ENCODE measurements at places on chromosomes 13 and 19. TPM values are rescaled to one million over a fixed set of nuclear protein-coding genes. Genes with fewer than 3 reads are reported as not detected.
A peak's percentile ranks its signal among the peaks of the same experiment; 100 is the strongest.

DNA sequence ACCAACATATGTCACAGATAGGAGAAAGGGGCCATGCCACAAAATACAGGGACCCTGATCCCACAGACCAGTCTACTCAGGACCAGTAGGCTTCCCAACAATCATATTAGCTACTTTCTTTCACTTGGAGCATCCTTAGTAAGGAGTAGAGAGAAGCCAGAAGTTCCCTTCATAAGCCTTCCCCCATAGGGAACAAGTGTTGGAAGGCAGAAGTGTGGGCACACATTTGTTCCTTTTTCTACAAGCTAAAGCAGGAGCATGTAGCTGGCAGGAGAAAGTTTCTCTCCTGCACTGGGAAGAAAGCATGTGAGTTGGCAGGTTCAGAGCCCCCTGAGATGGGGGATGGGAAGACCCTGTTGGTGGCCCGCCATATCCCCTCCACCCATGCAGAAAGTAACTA lies 165.4 kb downstream of the KCTD12 start:
- DNase-seq = no peak

DNA sequence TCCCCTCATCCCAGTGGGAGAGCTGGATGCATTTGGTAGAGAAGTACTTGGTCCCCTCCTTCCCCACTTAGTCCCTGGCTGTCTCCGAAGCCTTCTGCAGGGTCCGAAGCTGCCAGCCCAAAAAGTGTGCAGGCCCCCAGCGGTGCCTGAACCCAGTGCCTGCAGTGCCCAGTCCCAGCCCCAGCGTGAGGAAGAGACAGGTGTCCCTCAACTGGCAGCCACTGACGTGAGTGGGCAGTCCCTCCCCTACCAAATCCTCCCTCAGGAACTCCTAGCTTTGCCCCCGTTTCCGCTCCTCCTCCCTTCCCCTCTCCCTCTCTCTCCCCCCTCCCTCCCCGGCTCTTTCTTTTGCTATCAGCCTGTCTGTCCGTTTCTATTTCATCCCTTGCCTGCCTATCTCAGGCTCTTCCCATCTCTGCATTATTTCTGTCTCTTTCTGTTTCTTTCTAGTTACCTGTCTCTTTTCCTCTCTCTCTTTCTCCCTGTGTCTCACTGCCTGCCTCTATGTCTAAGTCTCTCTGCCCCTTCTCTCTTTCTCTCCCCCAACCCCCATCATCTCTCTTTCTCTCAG lies 1.8 kb upstream of the LTBP4 start:
- DNase-seq = no peak

DNA sequence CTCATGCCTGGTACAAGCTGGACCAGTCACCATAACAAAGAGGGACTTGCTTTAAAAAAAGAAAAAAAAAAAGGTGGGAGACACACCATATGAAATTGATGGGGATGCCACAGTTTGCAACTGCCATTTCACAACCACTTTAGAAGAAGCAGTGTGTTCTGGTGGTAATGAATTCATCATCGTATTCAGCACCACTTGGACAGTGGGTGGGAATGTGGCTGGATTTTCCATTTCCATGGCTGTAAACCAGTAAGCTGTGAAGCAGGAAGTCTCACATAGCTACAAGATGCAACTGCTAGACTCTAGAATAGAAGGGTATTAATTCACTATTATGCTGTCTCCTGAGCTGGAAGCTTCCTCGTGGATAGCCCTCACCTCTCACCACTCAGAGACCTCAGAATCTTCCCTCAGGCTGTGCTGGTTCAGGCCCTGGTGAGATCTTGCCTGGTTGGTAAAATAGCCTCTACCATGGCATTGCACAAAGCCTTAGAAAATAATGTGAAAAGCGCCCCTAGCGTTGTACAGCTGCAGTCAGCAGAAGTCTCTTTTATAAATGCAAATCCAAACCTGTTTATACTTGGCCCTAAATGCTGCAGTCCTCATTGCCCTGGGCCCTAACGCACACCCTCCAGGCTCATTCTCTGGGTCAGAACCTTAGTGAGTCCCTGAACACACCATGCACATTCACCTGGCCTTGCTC lies 150.7 kb downstream of the KCTD15 start:
- DNase-seq = no peak

DNA sequence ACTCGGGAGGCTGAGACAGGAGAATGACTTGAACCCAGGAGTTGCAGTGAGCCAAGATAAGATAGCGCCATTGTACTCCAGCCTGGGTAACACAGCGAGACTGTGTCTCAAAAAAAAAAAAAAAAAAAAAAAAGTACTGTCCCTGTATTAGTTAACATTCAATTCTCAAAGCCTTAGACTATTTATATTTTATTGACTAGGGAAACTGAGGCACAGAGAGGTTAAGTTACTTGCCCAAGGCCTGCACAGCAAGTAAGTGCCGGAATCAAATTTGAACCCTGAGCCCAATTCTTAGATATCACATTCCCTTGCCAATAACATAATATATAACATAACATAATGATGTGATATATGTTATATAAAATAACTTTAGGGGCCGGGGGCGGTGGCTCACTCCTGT lies 921 bp upstream of the KLC3 start:
- DNase-seq = no peak

DNA sequence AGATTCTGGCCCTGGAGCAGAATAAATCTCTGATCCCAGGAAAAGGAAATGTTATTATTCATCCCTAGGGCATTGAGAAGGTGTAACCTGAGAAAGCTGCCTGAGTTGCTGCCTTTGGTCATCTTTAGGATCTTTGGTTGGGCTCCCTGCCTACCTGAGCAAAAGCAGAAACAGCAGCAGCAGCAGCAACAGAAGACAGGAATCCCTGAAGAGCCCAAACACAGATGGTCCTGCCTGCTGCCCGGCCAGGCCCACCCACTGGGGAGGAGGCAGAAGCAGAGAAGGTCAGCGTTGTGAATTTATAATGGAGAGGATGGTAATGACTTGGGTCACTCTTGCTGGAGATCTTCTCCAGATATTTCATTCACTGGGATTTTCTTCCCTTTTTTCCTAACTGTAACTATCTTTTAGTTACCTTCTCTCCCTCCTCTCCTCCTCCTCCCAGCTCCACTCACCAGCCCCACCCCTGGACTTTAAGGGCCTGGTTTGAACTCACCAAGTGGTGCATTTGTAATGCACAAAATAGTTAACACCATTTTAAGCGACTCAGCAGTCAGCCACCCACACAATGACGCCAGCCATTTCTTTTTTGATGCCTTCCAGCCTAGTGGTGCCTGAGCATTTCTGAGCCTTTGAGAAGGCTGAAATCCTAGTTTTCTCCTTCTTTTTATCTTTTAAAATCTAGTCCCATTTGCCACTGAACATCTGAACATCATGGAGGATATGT lies 91.7 kb downstream of the HSPH1 start:
- DNase-seq = no peak

CGB1 gene
- total RNA-seq = not detected

DNA sequence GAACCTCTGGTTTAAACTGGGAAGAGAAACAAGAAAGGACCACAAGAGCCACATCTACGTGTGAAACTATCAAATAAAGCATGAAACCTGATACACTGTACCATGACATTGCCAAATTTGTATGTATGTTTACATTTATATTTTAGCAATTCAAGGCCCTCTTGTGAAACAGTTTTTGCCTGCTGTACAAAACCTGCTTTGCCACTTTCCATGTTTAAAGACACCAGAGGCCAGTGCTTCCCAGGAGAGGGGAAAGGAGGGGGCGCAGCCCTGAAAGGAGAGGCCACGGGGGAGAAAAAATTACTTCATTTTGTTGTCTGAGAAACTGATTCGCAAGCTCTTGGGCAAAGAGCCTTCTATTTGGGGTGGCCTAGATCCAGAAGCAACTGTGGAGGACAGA lies 124.8 kb downstream of the DCLK1 start:
- DNase-seq = no peak

PSG2 gene
- 0.28 TPM for total RNA-seq

GRCh38 chr19:37079238-37079637 lies 1.0 kb downstream of the ZNF420 start:
- DNase-seq = no peak

GRCh38 chr13:49022472-49023144 lies 46.9 kb downstream of the FNDC3A start:
- DNase-seq = peak; percentile 36

DNA sequence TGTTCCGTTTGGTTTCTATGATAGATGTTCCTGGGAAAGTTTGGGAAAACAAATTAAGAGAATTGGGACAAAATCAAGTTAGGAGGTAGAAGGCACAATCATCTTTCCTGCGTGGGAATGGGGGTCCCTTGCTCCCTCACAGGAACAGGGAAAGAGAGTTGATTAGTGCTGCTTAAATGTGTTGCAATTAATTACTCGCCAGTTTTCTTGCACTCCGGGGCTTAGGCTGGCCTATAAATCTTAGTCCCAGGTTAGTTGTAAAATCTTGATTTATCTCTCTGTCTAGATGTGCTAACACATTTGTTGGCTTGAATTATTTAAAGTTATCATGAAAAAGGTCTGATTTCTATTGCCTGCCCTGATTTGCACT lies 10.1 kb downstream of the B3GLCT start:
- no peak for DNase-seq

GRCh38 chr13:80923907-80924306 lies 583.0 kb upstream of the SPRY2 start:
- DNase-seq = no peak

GRCh38 chr13:27289011-27289665 lies 18.5 kb downstream of the RASL11A start:
- no peak for DNase-seq

DNA sequence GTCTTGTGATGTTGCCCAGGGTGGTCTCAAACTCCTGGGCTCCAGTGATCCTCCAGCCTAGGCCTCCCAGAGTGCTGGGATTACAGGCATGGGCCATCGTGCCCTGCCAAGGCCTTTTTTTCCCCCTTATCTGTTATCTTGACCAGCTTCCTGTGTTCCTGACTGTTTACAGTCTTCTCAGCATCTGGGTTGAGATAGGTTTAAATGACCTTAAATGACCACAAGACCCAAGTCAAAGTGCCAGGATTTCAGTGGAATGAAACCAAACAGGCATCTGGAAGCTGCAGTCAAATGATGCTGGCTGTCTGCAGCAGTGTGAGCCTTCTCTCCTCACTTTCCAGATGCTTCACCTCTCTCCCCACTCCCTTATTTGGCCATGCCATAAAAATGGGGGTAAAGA lies 114.2 kb upstream of the CLDN10 start:
- DNase-seq = no peak

DNA sequence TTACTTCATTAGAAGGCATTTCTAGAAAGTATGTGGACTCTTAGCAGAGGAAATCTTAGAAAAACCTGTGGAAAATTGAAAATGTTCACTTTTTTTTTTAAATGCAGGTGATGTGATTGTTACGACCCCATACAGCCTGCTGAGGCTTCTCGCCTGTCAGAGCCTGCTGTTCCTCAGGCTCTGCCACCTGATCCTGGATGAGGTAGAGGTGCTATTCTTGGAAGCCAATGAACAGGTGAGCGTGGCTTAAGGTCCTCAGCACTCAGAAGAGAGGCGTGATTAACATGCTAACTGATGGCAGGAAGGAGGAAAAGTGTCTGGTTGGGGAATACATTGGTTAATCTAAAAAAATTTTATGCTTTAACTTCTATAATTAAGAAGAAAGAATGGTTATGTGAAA lies 71.4 kb downstream of the SLC7A9 start:
- no peak for DNase-seq
